ENCODE measurements at places on chromosomes 7 and 10.

DNA sequence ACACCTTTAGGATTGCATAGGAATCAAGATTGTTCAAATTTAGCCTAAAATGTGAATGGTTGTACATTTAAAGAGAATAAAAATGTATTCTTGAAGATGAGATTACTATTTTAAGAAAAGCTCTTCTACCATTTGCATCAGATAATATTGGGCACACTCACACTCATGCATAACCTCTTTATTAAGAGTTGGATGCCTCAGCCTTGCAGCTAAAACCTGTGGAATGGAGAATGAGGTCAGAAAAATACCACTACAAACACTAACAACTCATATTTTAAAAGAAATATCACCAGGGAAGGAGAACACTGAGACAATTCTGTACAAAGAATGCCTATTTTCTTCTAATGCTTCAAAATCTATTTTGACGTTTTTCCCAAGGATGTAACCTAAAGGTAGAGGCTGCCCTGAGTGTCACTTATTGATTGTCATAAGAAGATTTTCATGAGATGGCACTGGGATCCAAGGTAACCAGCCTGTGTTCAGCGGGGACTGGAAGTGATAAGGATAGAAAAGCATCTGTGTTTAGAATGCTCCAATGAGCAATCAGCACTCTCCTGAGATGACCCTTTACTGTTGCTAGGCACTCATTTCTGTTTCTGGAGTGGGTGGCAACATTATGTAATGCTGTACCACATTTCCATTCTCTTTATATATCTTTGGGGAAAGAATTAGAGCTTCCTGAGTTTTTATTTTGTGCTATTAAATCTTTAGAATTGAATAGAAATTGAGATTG lies 26.6 kb downstream of the REEP3 start:
- H3K4me1 ChIP-seq, result no peaks in the 10 kb centered on the region
- no peaks in the 10 kb centered on the region for H3K27me3 ChIP-seq
- no peaks in the 10 kb centered on the region for H3K36me3 ChIP-seq
- H3K27ac ChIP-seq, result no peak overlapping the region

DNA sequence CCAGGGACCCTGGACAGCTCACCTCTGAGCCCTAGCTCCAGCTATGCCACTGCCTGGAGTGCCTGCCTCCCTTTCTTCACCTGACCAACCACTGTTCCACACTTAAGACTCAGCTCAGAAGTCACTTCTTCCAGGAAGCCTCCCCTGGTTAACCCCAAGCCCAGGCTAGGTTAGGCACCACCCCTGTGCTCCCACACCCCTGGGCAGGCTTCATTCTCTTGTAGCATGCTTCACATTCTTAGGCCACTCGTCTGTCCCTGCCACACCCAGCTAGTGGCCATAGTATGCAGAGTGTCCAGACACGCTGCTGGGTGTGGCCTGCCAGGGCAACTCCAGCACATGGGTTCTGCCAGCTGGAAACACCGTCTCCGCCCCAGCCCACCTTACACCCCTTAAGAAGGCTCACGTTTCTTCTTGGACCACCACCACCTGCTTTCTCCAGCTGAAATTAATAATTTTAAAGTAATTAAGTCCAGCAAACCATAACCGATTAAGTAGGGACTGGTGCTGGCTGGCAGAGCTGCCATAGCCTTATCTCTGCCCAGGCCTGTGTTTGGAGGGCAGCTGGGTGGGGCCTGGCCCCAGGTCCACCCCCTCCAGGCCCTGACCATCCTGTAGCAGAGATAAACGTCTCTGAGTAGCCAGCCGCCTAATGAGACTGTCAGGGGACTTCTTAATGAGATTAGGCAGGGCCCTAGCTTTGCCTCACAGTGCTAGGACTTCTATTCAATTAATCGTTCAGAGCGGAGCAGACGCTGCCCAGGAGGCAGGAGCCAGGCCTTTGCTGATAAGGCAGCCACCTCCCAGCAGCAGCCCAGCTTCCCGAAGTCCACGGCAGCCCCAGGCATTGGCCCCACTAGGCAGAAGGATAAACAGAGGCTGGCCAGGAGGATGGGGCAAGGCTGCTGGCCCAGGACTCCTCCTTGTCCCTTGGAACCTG lies 20.5 kb downstream of the GRID1 start:
- no peaks in the 10 kb centered on the region for H3K4me1 ChIP-seq
- H3K4me3 ChIP-seq, result no peak overlapping the region

GRCh38 chr10:101840102-101840684 lies 3.4 kb downstream of the KCNIP2 start:
- no peaks in the 10 kb centered on the region for H3K36me3 ChIP-seq
- no peak overlapping the region for H3K27ac ChIP-seq
- no peak for DNase-seq
- H3K27me3 ChIP-seq, result no peaks in the 10 kb centered on the region

- H3K4me1 ChIP-seq, result no peaks in the 10 kb centered on the region
- H3K27ac ChIP-seq, result no peak overlapping the region
- H3K27me3 ChIP-seq, result no peaks in the 10 kb centered on the region
- DNase-seq, result no peak
- H3K4me3 ChIP-seq, result no peak overlapping the region
- no peaks in the 10 kb centered on the region for H3K36me3 ChIP-seq
Measured at GRCh38 chr7:117848941-117849340, 24.3 kb downstream of the CTTNBP2 start.

- DNase-seq, result no peak
- H3K36me3 ChIP-seq, result no peaks in the 10 kb centered on the region
- H3K27me3 ChIP-seq, result no peaks in the 10 kb centered on the region
- H3K27ac ChIP-seq, result no peak overlapping the region
Measured at GRCh38 chr10:96493254-96493653, 20.5 kb downstream of the TLL2 start.

DNA sequence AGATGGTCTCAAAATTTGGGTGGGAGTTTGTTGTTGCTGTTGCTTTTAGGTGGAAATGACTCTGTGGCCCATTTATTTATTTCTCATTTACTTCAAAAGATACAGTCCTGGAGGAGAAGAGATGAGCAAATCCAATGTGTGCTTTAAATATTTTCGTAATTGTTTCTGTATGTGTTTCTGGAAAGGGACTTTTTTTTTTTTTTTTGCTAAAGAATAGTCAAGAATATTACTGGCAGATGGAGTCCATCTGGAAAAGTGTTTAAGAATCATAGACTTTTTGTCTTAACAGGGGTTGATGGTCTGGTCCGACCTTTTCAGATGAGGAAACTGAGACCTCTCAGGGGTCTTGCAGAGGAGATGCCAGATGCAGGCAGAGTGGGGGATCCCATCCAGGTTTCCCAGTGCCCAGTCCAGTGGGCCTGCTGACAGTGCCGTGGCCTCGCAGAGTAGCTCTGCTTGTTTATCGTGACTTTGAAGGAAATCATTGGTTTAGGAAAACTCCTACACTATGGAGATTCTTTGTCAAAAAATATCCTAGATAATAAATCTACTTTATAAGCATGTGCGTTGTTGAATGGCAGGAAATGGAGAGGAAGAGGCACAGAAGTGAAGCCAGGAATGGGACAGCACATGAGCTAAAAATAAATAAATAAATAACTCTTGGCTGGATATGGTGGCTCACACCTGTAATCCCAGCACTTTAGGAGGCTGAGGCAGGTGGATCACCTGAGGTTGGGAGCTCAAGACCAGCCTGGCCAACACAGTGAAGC lies 164.3 kb upstream of the SVIL start:
- no peak overlapping the region for H3K4me3 ChIP-seq
- H3K4me1 ChIP-seq, result no peaks in the 10 kb centered on the region
- H3K27ac ChIP-seq, result no peak overlapping the region
- DNase-seq, result no peak
- H3K27me3 ChIP-seq, result no peaks in the 10 kb centered on the region

- H3K36me3 ChIP-seq, result no peaks in the 10 kb centered on the region
- H3K27me3 ChIP-seq, result no peaks in the 10 kb centered on the region
Measured at GRCh38 chr10:103199488-103199887, 6.4 kb upstream of the NT5C2 start.

- H3K4me1 ChIP-seq, result no peaks in the 10 kb centered on the region
- H3K27me3 ChIP-seq, result no peaks in the 10 kb centered on the region
- DNase-seq, result no peak
- no peak overlapping the region for H3K27ac ChIP-seq
- no peaks in the 10 kb centered on the region for H3K36me3 ChIP-seq
- H3K4me3 ChIP-seq, result no peak overlapping the region
Measured at GRCh38 chr7:128911423-128912031, 1.0 kb upstream of the KCP start.

DNA sequence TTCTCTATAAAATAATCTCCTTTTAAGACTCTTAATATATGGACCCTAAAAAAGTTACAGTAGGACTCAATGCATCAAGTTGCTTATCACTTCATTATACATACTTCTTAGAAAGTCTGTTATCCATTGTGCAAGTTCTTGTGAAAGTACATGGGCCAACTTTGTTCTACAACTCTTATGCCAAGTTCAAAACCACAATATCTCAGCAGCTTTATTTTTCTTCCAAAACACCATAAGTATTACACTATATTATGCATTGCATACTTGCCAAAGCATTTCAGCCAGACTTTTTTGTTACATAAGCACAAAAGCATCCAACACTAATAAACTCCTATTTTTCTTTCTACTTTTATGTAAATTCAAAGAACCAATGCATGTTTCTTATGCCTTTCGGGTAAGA lies 94.4 kb downstream of the AHR start:
- H3K36me3 ChIP-seq, result no peaks in the 10 kb centered on the region
- H3K4me1 ChIP-seq, result no peaks in the 10 kb centered on the region
- no peak overlapping the region for H3K27ac ChIP-seq
- no peak for DNase-seq
- H3K4me3 ChIP-seq, result no peak overlapping the region

- peaks cover 43% of the 10 kb centered on the region for H3K4me1 ChIP-seq
- H3K36me3 ChIP-seq, result peaks cover 31% of the 10 kb centered on the region
- peak overlapping the region; percentile 74 for H3K4me3 ChIP-seq
- DNase-seq, result no peak
- H3K27ac ChIP-seq, result peak overlapping the region; percentile 81
Measured at GRCh38 chr10:102113261-102113955, 6.8 kb downstream of the LDB1 start.

DNA sequence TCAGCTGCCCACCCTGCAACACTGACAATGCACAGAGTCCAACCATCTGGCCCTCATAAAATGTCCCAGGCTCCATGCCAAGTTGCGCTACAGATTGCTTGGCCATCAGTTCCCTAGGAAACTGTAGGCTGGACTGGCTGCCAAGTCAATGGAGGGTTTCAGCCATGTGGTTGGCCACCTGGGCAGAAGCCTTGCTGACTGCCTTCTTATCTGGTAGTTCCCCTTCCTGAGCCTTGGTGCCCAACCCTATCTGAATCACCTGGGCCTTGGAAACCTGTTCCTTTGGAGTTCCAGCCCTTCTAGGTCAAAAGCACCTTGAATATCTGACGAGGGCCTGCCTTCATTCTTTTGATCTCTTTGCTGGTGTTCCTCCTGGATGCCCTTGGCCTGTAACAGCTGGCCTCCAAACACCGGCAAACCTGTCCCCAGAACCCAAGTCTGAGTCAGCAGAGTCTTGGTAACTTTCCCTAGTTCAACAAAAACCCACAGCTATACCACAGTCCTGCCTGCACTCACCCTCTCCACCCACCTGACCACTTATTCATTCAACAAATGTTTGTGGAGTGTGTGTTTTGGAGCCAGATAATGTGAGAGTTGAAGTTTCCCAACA lies 37.4 kb upstream of the KDM7A start:
- H3K27ac ChIP-seq, result no peak overlapping the region
- no peak overlapping the region for H3K4me3 ChIP-seq
- H3K4me1 ChIP-seq, result peaks cover 17% of the 10 kb centered on the region
- no peaks in the 10 kb centered on the region for H3K36me3 ChIP-seq

DNA sequence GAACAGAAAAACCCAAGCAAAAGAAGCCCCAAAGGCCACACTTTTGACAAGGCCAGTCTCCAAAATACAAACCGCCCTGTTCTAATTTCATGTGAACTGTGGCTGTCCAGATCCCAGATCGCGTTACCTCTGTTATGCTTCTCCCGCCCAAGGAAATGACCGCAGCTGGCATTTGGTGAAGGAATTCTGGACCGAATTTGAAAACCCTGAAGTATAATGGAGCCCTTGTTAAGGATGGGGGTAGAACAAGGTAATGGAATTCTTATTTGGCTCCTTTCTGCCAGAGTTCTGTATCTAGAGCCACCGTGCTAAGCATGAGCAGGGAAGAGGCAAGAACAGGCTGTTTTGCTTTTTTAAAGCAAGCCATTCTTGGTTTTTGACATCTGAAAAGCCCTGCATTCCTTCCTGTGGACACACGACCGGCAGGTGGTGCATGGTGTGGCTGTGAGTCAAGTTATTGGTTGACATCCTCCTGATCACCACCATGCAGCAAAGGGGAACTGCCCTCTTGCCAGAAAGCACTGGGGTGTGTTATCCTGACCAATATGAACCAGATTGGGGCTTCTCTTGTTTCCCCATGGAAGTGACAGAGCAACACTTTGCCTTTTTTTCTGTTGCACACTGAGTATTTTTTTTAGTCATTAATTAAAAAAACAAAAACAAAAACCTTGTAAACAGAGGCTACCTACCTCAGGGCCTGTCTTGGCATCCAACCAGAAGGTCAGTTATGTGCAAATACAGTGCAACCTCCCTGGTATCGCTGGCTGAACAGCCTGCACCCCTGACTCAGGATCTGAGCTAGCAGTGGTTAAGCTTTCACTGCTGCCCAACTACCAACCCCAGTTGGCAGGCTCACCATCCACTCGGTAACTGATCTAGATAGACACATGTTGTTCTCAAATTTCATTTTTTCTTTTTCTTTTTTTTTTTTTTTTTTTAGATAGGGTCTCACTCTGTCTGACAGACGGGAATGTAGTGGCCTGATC lies 14.2 kb downstream of the UCMA start:
- no peak overlapping the region for H3K27ac ChIP-seq
- H3K27me3 ChIP-seq, result no peaks in the 10 kb centered on the region
- H3K36me3 ChIP-seq, result no peaks in the 10 kb centered on the region
- H3K4me1 ChIP-seq, result no peaks in the 10 kb centered on the region
- DNase-seq, result no peak

GRCh38 chr7:105675934-105676371 lies 94.7 kb upstream of the EFCAB10 start:
- no peaks in the 10 kb centered on the region for H3K27me3 ChIP-seq
- no peaks in the 10 kb centered on the region for H3K36me3 ChIP-seq
- no peak overlapping the region for H3K27ac ChIP-seq

DNA sequence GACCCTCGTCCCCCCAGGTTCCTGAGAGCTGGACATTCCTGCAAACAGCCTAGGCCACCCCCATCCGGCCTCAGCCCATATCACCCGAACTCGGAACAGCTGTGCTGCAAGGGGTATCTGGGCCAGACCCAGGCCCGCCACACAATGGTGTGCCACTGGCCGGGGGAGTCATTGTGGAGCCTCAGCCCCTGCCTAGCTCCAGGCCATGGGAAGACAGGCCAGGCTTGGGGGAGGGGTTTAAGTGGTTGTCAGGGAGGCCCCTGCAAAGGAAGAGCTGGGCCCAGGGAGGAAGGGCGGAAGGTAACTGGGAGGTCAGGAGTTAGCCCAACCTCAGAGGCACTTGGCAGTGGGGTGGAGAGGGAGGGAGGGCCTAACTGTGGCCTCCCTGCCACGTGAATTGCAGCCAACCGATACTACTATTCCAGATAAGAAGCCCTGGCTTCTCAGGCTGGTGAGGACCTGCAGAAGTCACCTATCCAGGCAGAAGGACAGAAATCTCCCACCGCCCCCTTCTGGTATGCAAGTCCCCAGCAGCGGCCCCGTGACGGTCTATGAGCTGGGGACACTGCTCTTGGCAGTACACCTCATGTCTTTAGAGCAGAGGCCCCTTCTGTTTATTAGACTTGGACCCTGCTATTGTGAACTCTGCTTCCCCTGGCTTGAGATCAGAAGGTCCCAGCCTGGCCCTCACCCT lies 26.8 kb downstream of the VSIR start:
- no peak for DNase-seq
- no peaks in the 10 kb centered on the region for H3K36me3 ChIP-seq
- peak overlapping the region; percentile 40 for H3K4me3 ChIP-seq
- peak overlapping the region; percentile 74 for H3K27ac ChIP-seq
- peaks cover 93% of the 10 kb centered on the region for H3K4me1 ChIP-seq
- no peaks in the 10 kb centered on the region for H3K27me3 ChIP-seq

All from naive thymus-derived CD4-positive, alpha-beta T cell (primary cell).